ENCODE measurements at places on chromosomes 2 and 18.

DNA sequence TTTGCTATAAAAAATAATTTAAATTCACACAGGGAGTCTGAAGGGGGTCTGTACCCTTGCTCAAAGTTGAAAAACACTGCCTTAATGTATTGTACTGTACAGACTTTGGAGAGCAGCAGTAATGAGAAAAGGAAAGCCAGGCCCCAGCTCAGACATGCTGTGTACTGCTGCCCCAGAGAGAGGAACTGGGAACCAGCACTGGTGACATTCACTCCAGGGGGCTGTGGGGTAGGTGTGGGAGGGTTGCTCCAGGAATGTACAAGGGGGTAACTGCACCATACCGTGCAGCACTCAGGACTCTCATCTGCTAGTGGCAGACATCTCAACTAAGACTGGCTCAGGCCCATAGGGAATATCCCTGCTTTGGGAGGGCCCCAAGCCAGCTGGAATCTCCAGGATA, 146.0 kb upstream of the RMP24 start:
- DNase-seq = no peak

DNA sequence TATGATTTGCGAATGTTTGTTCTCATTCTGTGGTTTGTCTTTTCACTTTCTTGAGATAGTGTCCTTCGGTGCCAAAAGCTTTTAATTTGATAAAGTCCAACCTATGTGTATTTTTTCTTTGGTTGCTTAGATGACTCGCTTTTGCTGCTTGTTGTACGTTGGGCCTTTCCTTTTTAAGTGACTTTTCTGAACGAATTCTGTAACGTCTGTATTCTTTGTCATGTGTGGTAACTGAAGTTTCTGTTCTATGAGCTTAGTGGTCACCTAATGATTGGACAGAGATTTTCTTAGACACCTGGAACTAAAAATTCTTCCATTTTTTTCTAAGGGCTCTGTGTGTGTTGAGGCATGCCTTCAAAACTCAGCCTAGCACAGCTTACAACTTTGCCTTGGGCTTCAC, 19.6 kb upstream of the PROKR1 start:
- DNase-seq = no peak

DNA sequence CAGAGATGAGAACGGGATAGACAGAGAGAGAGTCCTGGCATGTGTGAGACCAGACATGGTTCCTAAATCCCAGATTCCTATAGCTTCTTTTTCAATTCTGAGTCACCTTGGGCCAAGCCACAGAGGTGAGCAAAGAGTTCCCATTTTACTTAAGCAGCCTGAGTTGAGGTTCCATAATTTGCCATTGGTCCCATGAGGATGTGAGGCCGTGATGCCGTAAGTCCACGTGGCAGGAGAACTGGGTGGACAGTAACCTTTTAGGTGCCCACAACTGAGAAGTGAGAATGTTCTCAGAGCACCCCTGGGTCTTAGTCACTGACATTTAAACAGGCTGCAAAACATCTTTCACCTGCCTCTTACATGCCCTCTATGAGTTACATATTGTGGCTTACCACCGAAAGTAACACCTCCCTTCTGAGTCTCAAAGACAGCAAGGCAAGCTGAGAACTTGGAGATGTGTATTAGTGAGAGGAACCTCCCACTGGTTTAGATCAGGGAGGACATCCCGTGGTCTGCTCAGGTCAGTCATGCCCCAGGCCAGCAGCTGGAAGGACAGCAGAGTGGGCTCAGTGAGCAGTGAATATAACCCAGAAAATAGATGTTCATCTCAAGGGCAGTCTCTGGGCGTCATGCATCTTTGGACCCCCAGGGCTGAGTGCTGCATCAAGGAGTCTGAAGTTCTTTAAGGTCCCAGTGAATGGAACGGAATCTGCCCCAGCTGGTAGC, 127.9 kb upstream of the LGALSL start:
- peak; percentile 83 for DNase-seq

- no peak for DNase-seq
Observed at GRCh38 chr18:35804377-35804776, 168.1 kb upstream of the RMP24 start.

DNA sequence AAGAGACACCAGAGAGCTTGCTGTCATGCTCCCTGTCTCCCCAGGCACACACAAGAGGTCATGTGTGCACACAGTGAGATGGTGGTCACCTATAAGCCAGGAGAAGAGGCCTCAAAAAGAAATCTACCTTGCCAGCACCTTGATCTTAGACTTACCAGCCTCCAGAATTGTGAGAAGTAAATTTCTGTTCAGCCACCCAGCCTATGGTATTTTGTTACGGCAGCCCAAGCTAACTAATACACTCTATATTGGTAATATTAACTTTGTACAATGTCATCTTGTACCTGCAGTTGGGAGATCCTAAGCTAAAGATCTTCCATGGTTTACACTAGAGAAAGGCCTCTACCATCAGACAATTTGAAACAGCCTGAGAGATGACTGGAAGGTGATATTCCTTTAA, 21.2 kb downstream of the RTN4 start:
- no peak for DNase-seq

GRCh38 chr18:58180738-58181353, 136.8 kb downstream of the NEDD4L start:
- peak; percentile 75 for DNase-seq

DNA sequence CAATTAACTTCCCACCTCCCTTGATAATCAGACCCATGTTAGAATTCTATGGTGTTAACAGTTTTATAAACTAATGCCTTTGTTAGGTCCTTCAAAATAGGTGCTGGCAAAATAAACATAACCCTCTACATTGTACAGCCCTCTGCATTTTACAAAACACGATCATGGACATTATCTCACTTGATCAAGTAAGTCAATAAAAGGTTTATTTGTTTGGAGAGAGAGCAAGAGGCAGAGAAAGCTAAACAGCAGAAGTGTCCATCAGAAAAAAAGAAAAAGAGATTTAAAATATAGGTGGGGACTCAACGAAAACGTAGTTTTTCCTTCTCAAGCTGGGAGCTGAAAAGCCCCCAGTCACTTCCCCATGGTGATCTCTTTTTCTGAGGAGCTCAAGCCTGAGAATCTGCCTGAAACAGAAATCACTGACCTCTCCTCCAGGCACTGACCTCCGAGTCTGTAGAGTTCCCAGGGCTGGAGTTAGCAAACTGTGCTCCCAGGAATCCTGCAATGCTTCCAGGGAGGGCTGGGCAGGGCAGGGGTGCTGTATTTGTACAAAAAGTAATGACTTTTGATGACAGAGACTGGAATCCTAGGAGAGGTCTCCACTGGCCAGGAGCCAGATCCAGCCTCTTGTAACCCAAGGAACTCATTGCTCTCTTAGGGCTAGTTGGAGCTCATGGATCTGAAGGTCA, 137.8 kb upstream of the KLHL29 start:
- no peak for DNase-seq

DNA sequence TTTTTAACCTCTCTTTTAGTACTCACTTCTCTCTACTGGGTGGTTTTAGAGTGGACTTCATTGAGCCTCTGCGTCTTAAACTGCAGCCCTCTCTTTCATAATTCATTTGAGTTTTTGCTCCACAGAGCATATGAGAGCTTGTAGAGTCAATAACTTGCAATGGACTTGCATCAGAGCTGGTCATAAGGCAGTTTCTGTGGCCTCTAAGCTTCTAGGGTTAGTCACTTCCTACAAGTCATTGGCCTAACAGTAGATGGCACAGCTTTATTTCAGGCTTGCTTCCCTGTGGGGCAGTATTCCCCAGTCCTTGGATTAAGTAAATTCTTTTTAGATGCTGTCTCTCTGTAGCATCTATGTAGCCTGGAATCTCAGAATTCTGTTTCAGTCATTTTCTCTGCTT, 1435.7 kb downstream of the LRP1B start:
- no peak for DNase-seq

DNA sequence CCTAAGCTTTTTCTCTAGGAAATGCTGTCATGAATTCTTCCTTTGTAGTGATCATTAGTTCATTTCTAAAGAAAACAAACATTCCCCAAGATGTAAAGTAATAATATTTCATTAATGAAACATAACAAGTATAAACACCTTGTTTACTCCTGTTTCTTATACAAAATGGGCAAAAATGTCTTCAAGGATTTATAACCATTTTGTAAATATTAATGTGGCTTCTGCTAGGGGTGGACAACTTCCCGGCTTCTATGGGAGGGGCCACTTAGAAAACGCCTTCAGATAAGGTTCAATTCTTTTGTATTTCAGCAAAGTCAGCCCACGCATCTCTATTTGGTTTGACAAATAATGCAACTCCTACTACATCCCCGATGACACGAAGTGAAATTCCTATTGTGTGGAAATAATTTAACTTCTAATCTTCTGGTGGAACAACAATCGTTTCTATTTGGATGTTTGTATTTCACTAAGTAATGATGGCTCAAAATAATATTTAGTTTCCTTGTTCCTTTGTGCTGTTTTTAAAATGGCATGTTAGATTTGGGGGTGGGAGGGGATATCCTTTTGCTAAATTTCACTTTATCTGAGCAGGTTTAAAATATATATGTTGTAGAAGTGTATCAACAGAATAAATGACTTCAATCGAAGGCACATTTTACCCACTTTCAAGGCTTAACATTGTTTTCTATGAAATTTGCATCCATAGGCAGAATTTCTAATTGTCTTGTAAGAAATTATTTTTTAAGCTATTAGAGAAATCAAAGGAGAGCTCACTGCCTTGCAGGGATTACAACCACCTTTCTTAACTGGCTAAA, 14.7 kb upstream of the HOXD1 start:
- DNase-seq = no peak

- no peak for DNase-seq
Observed at GRCh38 chr2:4745056-4745991, 946.9 kb upstream of the SOX11 start.

- DNase-seq = peak; percentile 52
Observed at GRCh38 chr18:59833785-59834184, 66.0 kb upstream of the PMAIP1 start.

DNA sequence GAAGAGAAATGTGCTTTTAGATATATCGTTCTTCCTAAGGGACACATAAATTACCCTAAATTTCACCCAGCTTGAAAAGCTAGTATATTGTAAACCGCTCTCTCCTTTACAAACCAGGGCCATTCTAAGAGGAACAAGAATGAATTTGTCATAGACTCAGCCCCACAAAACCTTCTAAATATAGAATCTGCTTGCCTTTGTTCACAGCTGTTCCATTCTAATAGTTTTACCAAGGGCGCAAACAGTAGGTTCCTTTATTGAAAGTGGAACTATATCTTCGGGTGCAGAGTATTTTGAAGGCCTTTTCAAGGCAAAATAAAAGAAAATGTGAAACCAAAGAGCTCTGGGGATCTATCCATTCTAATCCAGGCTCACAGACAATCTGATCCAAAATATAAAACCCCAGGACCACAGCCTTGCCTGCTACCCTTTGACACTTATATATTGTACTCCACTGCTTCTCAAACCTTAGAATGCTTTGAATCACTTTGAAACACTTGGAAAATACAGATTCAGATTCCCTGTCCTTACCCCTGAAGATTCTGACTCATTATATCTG, 316.8 kb downstream of the PAX3 start:
- DNase-seq = no peak

DNA sequence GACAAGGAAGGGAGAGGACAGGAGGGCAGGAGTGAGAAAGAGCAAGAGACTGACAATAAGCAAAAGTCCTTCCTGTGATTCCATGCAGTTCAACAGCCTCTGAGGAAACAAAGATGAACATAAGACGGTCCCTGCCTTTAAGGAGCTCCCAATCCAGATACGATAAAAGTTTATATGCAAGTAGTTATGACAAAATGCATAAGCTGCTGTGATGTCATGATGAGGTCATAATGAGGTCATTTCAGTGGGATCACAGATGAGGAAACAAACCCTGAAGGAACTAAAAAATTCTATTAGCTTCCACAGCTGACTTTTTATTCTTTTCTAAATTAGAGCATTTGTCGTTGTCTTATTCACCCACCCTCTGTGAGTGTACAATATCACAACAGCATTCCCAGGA, 458.5 kb upstream of the ACVR2A start:
- no peak for DNase-seq

Measured in GM10248 (cell line).